ENCODE measurements at places on chromosomes 2 and 18. TPM values are rescaled to one million over a fixed set of nuclear protein-coding genes. Genes with fewer than 3 reads are reported as not detected.

NT5C1B gene
- not detected for total RNA-seq

SERPINE2 gene
- 7.8 TPM for total RNA-seq

GREB1 gene
- total RNA-seq: 0.13 TPM

IL36RN gene
- not detected for total RNA-seq

RNF144A gene
- total RNA-seq: 11.0 TPM

LDAH gene
- total RNA-seq: 22.1 TPM

HOXD4 gene
- total RNA-seq: 8.7 TPM

ESCO1 gene
- 19.0 TPM for total RNA-seq

FNDC4 gene
- total RNA-seq: 17.3 TPM

AFF3 gene
- not detected for total RNA-seq

ATG16L1 gene
- total RNA-seq: 43.1 TPM

BCL2L11 gene
- total RNA-seq: 12.1 TPM

VWA3B gene
- total RNA-seq: not detected

GRB14 gene
- 10.0 TPM for total RNA-seq

PLGLB2 gene
- 2.7 TPM for total RNA-seq

SPOPL gene
- 25.9 TPM for total RNA-seq
